ENCODE measurements at places on chromosomes 16 and 17.

GRCh38 chr17:45149669-45150664, 1.7 kb downstream of the HEXIM1 start:
- DNase-seq: no peak

DNA sequence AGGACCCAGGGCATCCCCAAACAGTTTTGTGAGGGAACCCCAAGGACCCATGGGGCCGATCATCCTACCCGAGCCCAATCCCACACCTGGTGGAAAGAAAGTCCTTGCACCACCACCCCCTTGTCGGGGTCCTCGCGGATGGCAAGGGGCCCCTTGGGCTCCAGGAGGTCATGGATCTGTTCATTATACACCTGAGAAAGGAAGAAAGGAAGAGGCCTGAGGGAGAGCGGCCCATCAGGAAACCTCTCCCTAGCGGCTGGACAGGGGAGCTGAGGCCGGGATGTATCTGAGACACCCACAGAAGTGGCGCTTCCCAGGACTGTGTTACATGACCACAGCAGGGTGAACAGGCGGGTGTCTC, 12.8 kb downstream of the KIF18B start:
- no peak for DNase-seq

GRCh38 chr17:45729294-45729907, 54.7 kb upstream of the CRHR1 start:
- DNase-seq: no peak

DNA sequence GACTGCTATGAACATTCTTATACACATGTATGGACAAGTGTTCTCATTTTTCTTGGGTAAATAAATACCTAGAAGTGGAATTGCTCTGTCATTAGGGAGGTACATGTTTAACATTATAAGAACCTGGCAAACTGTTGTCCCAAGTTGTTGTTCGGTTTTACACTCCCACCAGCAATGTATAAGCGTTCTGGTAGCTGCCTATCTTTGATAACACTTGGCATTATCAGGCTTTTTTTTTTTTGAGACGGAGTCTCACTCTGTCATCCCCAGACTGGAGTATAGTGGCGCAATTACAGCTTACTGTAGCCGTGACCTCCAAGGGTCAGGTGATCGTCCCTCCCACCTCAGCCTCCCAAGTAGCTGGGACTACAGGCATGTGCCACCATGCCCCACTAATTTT, 16.3 kb downstream of the ATAD5 start:
- DNase-seq: no peak

GRCh38 chr16:56198006-56198754, 6.9 kb downstream of the GNAO1 start:
- DNase-seq: no peak

GRCh38 chr17:5821803-5822202, 237.5 kb upstream of the NLRP1 start:
- DNase-seq: no peak

GRCh38 chr16:88022076-88023042, 71.1 kb downstream of the BANP start:
- DNase-seq: no peak

- DNase-seq: no peak
These were observed 32.4 kb upstream of the JPH3 start for GRCh38 chr16:87569601-87570571.

- no peak for DNase-seq
These were observed 5.6 kb upstream of the THUMPD1 start for GRCh38 chr16:20747030-20747816.

- DNase-seq: no peak
These were observed 69.0 kb downstream of the MRM3 start for GRCh38 chr17:850851-851763.

- no peak for DNase-seq
These were observed 37.3 kb downstream of the GRB7 start for GRCh38 chr17:39775031-39775430.

- no peak for DNase-seq
These were observed 27.3 kb downstream of the NLRC3 start for GRCh38 chr16:3549906-3550305.

- DNase-seq: no peak
These were observed 62.5 kb downstream of the XYLT1 start for GRCh38 chr16:17408296-17408695.

GRCh38 chr17:5770441-5771270, 186.3 kb upstream of the NLRP1 start:
- no peak for DNase-seq

Measured in GM12864 (cell line).